ENCODE measurements at places on chromosomes 1 and 21.

- DNase-seq = no peak
These were observed 10.0 kb upstream of the IRF6 start for GRCh38 chr1:209815931-209816341.

DNA sequence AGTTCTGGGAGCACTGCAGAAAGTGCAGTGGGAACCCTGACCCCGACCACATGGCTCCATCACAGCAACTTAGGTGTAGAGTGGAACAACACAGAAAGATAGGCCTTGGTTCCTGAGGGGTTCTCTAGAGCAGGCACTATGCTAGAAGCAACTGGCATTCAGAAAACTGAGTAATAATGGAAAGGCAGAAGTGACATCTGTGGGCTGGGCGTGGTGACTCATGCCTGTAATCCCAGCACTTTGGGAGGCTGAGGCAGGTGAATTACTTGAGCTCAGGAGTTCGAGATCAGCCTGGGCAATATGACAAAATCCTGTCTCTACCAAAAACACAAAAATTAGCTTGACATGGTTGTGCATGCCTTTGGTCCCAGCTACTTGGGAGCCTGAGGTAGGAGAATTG is 5.3 kb downstream of the MRPS15 start:
- peak; percentile 22 for DNase-seq

DNA sequence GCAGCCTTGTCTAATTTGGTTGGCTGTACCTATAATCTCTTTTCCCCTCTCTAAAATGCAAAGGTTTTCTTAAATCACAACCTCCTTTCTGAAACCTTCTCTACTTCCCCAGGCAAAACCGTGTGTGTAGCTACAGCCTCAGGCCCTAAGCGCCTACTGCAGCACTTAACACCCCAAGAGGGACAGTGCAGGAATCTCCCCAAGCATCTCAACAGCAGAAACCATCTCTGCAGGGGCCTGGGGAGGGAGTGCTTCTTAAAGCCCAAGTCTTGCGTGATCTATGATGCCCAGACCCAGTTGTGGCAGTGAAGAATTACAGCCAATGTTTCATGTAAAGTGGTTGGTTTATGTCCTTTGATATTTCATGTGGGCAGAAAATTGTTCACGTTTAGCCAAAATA is 159.3 kb downstream of the DSCAM start:
- DNase-seq = no peak

GRCh38 chr1:173330149-173330951 is 123.2 kb upstream of the TNFSF4 start:
- DNase-seq = peak; percentile 77
